Left ventricle myocardium inferior (tissue), 1 donor: ENCODE measurements at places on chromosomes 1 and 21. TPM values are rescaled to one million over a fixed set of nuclear protein-coding genes. Genes with fewer than 3 reads are reported as not detected.

LRRC39 gene
- 166 TPM for total RNA-seq

AMY2B gene
- 23.9 TPM for total RNA-seq

PCP4 gene
- total RNA-seq = 5.4 TPM

DCST1 gene
- not detected for total RNA-seq

LCE1A gene
- total RNA-seq = not detected

ABCG1 gene
- total RNA-seq = 8.7 TPM

REN gene
- not detected for total RNA-seq

ARHGEF10L gene
- 59.1 TPM for total RNA-seq

CFAP74 gene
- total RNA-seq = not detected

SELENON gene
- 45.2 TPM for total RNA-seq

PTGER3 gene
- total RNA-seq = 2.6 TPM

CNR2 gene
- total RNA-seq = not detected

- H3K36me3 ChIP-seq = no peaks in the 10 kb centered on the region
- no peak overlapping the region for H3K27ac ChIP-seq
- no peaks in the 10 kb centered on the region for H3K4me1 ChIP-seq
Measured at GRCh38 chr1:197024460-197024859, 42.6 kb downstream of the F13B start.

DNA sequence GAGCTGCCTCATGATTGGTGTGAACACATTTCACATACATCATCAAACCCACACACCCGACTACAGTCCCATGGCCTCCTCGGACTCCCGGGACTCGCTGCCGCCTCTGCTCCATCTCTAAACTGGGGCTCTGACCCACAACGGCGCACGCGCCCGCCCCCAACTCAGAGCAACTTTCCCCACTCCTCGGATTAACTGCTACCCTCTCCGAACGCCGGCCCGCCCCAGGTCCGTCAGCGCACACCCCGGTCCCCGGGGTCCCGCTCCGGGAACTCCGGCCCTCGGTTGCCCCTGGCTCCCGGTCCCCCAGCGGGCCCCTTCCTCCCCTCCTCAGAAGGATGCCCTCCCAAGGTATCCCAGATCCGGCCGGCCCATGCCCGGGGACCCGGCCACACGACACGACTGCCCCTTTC is 740 bp downstream of the DSTYK start:
- peaks cover 31% of the 10 kb centered on the region for H3K4me1 ChIP-seq
- no peaks in the 10 kb centered on the region for H3K27me3 ChIP-seq
- peak overlapping the region; percentile 99 for H3K4me3 ChIP-seq
- peak; percentile 29 for DNase-seq

GRCh38 chr1:14964711-14965055 is 188.9 kb upstream of the TMEM51 start:
- H3K4me3 ChIP-seq = no peak overlapping the region
- H3K27me3 ChIP-seq = no peaks in the 10 kb centered on the region
- peaks cover 27% of the 10 kb centered on the region for H3K36me3 ChIP-seq

DNA sequence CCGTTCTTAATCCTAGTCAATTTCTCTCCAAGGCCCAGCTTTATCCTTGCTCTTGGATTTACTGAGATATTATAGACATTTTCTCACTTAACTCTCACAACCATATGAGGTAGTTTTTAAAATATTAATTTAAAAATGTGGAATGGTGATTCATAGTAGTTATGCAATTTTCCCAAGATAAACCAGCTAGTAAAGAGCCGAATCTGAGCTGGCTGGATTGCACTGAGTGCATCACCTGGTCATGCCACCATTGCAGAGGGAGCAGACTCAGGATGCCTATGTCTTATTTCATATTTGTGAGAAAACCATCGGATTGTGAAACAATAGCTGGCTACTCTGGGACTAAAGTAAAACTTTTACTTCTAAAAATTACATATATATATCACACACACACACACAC is 494.0 kb downstream of the KCNT2 start:
- DNase-seq = no peak
- no peaks in the 10 kb centered on the region for H3K27me3 ChIP-seq
- H3K36me3 ChIP-seq = no peaks in the 10 kb centered on the region

- peaks cover 100% of the 10 kb centered on the region for H3K36me3 ChIP-seq
- H3K4me1 ChIP-seq = peaks cover 6% of the 10 kb centered on the region
- no peaks in the 10 kb centered on the region for H3K27me3 ChIP-seq
- no peak for DNase-seq
- H3K27ac ChIP-seq = no peak overlapping the region
Measured at GRCh38 chr1:43691871-43692815, 15.2 kb upstream of the ST3GAL3 start.

DNA sequence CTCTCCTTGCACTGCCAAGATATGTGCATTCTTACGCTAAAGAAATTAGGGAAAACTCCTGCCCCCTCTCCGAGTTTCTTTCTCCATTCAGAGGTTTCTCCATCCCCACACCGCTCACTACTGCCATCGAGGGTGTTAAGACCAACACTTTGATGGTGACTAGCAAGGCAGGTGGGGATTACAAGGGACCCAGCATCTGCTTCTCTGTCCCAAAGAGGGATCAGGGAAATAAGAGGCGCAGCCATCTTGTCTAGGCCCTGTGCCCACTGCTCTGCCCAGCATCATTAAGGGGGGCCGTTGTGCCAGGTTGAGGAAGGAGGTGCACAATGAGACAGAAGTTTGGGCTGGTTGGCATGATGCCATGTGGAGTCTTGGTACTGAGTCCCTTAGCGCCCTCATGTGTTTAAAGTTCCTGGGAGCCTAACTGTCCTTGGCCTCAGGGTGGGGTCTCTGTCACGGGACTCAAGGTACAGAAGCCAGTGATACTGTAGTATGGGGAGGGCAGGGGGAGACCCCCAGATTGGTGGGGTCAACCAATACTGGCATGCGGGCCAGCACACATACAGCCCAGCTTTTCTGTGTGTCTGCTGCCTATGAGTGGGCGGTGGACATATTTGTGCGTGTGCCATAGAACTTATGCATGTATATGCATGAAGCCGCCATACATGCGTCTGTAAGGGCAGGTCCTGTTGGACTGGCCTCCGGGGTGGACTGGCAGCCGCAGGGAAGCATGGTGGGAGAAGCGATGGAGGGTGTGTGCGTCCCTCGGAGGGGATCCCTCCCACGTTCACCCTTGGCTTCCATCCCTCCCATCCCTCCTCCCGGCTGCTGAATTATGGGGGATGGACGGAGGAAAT is 5.5 kb downstream of the EFNA3 start:
- H3K4me3 ChIP-seq = peak overlapping the region; percentile 93
- H3K4me1 ChIP-seq = peaks cover 74% of the 10 kb centered on the region
- H3K36me3 ChIP-seq = no peaks in the 10 kb centered on the region
- H3K27ac ChIP-seq = peak overlapping the region; percentile 99

DNA sequence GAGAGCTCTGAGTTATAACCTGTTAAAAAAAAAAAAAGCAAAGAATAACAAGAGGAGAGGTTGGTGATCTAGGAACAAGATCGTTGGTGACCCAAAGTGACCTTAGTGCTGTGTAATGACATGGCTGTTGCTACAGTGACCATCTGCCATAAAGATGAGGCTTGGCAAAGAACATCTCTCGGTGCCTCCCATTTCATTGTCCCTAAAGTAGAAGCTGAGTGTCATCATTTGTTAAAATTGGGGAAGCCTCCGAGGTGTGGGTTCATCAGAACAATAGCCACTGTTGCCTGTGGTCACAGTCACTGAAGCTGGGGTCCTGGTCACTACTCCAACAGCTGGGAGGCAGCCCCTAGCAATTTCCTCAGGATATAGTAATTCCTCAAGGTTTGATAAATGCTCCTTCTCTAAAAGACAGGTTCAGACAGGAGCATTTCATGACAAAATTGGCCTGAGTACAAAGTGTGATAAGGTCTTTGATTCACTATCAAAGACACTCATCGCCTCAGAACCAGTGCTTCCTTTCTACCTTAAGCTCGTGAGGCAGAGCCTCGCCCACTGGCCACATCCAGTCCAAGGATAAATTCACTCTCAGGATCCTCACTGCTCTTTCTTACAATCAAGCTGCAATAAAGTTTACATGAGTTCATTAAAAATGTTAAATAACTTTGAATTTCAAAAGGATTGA is 81.9 kb upstream of the RGS2 start:
- DNase-seq = no peak
- no peaks in the 10 kb centered on the region for H3K36me3 ChIP-seq
- no peaks in the 10 kb centered on the region for H3K27me3 ChIP-seq
- peaks cover 36% of the 10 kb centered on the region for H3K4me1 ChIP-seq
- no peak overlapping the region for H3K27ac ChIP-seq

- peaks cover 19% of the 10 kb centered on the region for H3K4me1 ChIP-seq
- no peak for DNase-seq
- H3K27me3 ChIP-seq = no peaks in the 10 kb centered on the region
- no peak overlapping the region for H3K4me3 ChIP-seq
- H3K27ac ChIP-seq = no peak overlapping the region
- no peaks in the 10 kb centered on the region for H3K36me3 ChIP-seq
Measured at GRCh38 chr1:93976291-93976690, 67.1 kb upstream of the GCLM start.

DNA sequence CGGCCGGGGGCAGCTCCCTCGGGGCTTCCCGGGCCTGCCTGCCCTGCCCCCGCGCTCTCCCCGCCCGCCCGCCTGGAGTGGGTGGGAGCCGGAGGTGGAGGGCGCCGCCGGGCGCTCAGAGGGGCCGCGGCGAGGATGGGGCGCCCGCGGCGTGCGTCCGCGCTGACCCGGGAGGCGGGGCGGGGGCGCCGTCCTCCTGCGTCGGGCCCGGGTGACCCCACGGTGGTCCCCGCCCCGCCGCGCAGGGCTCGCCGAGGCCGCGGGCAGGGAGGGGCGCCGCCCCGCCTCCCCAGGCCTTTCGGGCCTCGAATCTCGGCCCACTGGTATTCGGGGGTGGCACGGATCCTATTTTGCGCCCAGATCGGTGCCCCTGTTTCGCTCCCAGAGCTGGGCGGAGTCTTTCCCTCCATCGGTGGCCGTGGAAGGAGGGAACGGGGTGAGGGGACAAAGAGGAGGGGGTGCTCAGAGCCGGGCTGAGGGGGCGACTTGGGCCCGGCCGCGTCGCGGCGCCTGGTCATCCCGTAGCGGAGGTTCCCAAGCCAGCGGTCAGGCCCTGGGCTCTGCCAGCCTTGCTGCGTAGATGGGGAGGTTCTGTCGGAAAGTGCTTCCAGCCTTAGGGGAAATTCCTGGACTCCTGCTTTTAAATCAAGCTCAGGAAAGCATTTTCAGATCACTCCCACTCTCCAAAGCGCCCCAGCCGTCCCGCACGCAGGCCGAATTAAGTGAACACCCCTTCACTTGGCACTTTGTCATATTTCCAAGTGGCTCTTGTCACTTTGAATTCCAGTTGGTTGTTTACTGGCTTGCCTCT is 545 bp downstream of the PATJ start:
- H3K36me3 ChIP-seq = no peaks in the 10 kb centered on the region
- no peaks in the 10 kb centered on the region for H3K27me3 ChIP-seq
- peak overlapping the region; percentile 98 for H3K27ac ChIP-seq
- DNase-seq = peak; percentile 59
- H3K4me3 ChIP-seq = peak overlapping the region; percentile 98

GRCh38 chr1:246761396-246761795 is 37.2 kb downstream of the SCCPDH start:
- no peak for DNase-seq
- H3K4me1 ChIP-seq = peaks cover under 1% of the 10 kb centered on the region
- H3K27me3 ChIP-seq = no peaks in the 10 kb centered on the region
- peaks cover 64% of the 10 kb centered on the region for H3K36me3 ChIP-seq
- no peak overlapping the region for H3K27ac ChIP-seq

GRCh38 chr1:51063121-51063520 is 38.9 kb upstream of the C1orf185 start:
- no peak overlapping the region for H3K27ac ChIP-seq
- no peak overlapping the region for H3K4me3 ChIP-seq
- no peaks in the 10 kb centered on the region for H3K36me3 ChIP-seq
- no peaks in the 10 kb centered on the region for H3K27me3 ChIP-seq
- DNase-seq = no peak
- H3K4me1 ChIP-seq = no peaks in the 10 kb centered on the region

GRCh38 chr1:76156987-76157386 is 82.4 kb downstream of the ST6GALNAC3 start:
- H3K36me3 ChIP-seq = no peaks in the 10 kb centered on the region
- no peak for DNase-seq
- no peaks in the 10 kb centered on the region for H3K27me3 ChIP-seq
- H3K4me3 ChIP-seq = no peak overlapping the region
- peaks cover 16% of the 10 kb centered on the region for H3K4me1 ChIP-seq

- DNase-seq = no peak
- no peak overlapping the region for H3K27ac ChIP-seq
- H3K4me1 ChIP-seq = peaks cover 31% of the 10 kb centered on the region
Measured at GRCh38 chr1:211832661-211833060, 2.1 kb upstream of the LPGAT1 start.

DNA sequence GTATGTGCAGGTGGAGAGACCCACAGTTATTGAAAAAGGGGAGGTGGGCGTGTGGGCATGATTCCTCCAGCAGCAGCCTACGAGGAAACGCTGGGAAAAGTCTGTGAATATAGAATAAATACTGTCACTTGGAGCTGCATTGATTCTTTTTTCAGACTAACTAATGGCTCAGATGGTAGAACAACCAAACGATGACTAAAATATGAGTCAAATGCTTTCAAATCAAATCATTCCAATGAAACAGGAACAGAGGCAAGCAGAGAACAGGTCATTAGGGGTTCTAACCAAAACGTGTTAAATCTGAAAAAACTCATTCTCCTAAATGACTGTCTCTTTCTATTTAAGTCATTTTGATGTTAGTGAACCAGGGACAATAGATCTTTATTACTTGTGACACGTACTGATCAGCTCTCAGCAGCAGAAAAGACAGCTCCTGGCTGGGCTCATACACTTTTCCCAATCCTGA is 35.1 kb upstream of the SEC16B start:
- no peaks in the 10 kb centered on the region for H3K27me3 ChIP-seq
- peaks cover 26% of the 10 kb centered on the region for H3K36me3 ChIP-seq
- no peak overlapping the region for H3K27ac ChIP-seq
- no peak for DNase-seq
- H3K4me3 ChIP-seq = no peak overlapping the region

GRCh38 chr1:227947676-227948492 is at the start of gene WNT9A:
TSS of gene WNT9A (minus strand) at chr1:227947932. CDS start at chr1:227947887, 45 bp downstream.
- DNase-seq = peak; percentile 58
- peak within 1 kb of the TSS; percentile 79 for H3K27ac ChIP-seq
- peak within 1 kb of the TSS; percentile 73 for H3K4me3 ChIP-seq
- peaks cover 16% of the 10 kb centered on the region for H3K27me3 ChIP-seq
- H3K36me3 ChIP-seq = no peaks in the 10 kb centered on the region
- H3K4me1 ChIP-seq = peaks cover 57% of the 10 kb centered on the region

DNA sequence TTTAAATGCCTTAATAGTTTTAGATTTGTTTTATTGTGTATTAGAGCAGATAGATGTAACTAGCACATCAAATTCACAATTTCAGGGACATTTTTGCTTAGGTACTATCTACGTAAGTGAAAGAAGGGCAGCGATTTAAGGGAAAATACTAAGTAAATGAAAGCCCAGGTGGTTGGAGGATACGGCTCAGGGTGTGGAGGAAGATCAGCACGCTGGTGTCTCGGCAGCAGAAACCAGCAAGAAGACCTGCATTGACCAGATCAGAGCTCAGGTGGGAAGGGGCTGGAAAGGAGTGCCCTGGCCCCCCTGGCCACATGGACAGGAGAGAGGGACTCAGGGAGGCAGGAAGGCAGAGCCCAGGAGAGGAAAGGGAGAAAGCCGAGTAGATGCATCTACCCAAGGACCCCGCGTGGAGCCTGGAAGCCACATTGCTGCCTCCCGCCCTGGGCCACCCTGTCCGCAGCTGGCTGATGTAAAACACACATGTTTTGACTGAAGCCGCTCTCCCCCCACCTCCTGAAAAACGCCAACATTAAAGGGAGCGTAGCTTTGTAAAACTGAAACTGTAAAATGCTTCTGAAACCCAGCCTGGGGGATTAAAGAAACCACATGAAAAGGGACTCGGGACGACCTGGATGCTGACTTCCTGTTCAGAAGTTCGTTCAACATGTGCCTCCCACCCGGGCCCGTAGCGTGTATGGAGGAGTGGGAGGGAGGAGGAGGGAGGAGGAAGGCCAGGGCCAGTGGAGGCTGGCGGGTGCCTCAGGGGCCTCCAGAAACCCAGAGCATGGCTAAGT is 72.6 kb upstream of the TARDBP start:
- peaks cover 28% of the 10 kb centered on the region for H3K4me1 ChIP-seq
- no peak for DNase-seq
- H3K4me3 ChIP-seq = peak overlapping the region; percentile 7
